NCI-H526 (cell line): ENCODE measurements at places on chromosomes 7 and 10.

GRCh38 chr10:24920907-24921881 lies 31.2 kb downstream of the PRTFDC1 start:
- no peak for DNase-seq

GRCh38 chr7:102416406-102416805 lies 17.0 kb upstream of the ORAI2 start:
- no peak for DNase-seq

DNA sequence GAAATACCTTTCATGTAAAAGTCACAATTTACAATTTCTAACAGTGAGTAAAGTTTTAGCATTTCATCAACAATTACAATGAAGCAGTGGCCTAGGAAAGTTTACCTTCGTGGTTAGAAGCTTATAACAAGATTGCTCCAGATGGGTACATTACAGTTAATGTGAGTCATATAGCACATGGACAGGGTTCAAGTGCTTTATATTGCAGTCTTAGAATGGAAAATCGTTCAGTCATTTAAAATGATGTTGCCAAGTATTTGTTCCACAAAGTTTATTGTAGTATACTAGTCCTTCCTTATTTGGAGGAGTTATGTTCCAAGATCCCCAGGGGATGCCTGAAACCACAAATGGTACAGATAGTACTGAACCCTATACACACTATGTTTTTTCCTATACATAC lies 174.6 kb upstream of the TARP start:
- no peak for DNase-seq

GRCh38 chr10:124743191-124744101 lies 732 bp downstream of the FAM53B start:
- DNase-seq = peak; percentile 47

DNA sequence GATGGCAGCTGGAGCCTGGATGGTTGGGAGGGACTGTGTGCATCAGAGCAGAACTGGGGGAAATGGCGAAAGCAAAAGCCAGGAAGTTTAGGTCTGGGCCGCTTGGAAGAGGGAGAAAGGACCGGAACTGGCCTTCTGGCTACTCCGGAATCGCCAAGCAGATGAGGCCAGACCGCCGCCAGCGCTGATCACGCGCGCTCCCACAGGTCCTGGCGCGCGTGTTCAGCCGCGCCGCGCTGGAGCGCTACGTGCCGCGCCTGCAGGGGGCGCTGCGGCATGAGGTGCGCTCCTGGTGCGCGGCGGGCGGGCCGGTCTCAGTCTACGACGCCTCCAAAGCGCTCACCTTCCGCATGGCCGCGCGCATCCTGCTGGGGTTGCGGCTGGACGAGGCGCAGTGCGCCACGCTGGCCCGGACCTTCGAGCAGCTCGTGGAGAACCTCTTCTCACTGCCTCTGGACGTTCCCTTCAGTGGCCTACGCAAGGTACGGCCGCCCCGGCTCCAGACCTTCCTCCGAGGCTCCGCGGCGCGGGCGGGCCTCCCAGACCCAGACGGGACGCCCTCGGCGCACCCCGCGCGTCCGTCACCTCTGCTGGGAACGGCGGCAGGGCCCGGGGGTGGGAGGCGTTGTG lies 2.0 kb downstream of the CYP26C1 start:
- peak; percentile 27 for DNase-seq

GRCh38 chr10:131568866-131569265 lies 257.3 kb upstream of the TCERG1L start:
- DNase-seq = no peak

- no peak for DNase-seq
Measured at GRCh38 chr7:54689394-54690049, 69.5 kb downstream of the SEC61G start.

DNA sequence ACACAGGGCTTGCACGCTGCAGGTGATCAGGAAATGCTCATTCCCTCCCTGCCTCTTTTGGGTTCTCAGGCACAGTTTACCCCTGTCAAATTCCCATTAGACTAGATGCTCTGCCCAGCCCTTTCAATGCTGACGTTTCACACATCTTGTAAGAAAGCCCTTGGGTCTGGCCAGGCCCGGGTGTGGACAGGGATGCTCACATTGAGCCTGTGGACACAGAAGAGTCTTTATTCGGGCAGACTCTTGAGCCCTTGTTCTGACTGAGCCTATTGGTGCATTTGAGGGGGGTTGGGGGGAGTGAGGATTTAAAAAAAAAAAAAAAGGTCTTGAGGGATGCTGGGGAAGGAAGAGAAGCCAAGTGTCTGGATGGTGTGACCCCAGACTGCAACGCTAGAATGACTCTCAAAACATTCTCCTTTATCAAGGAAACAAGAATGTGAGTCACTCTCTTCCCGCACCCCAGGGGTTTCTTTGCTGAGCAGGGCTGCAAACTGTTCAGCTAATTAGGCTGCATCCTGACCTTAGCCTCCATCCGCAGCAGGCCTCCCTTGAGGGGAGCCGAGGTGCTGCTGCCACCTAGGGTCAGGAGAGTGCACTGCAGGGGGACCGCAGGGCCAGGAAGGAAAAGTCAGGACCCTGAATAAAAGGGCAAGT lies 53.6 kb upstream of the TMEM72 start:
- DNase-seq = no peak

DNA sequence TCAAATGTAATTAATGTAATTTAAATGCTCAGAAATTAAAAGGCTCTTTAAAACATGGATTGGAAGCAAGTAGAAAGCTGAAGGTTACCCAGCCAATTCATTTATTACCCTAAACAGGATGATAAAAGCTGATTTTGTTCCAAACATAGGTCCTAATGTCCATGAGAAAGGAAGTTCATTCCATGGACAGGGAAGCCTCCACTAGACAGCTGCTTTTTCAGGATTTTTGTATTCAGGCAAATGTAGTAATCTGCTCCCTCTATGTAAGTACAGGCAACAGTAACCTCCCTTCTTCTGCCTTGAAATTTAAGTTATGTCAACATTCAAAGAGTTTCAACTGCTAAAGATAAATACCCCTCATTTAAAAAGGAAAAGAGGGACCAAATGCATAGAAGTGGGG lies 123.0 kb upstream of the WNT16 start:
- no peak for DNase-seq

DNA sequence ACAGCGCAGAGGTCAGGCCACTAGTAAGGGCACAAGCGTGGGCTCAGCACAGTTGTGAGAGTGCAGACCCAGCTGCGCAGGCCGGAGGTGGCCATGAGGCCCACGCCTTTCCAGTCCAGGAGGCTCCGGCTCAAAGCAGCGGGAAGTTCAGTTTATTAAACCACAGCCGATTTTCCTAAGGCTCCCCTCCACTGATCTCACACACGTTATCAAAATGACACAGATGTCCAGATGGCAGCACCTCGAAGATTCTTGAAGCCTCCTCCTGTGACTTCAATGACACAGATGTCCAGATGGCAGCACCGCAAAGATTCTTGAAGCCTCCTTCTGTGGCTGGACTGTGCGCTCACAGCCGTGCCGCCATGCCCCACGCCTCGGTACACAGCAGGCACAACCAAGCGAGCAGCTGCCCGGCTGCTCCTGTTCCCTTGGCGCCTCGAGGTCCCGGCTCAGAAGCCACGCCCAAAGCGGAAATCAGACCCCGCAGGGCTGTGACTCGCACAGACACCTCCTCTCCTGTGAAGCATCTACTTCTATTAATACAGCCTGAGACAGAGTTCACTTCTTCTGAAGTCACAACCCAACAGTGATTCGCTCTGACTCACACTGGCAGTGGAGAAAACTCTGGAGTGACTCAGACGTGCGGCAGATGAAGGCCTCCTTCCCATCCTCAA lies 122.7 kb downstream of the MAD1L1 start:
- DNase-seq = peak; percentile 62
